GM23248 (cell line): ENCODE measurements at places on chromosomes 12 and 14.

DNA sequence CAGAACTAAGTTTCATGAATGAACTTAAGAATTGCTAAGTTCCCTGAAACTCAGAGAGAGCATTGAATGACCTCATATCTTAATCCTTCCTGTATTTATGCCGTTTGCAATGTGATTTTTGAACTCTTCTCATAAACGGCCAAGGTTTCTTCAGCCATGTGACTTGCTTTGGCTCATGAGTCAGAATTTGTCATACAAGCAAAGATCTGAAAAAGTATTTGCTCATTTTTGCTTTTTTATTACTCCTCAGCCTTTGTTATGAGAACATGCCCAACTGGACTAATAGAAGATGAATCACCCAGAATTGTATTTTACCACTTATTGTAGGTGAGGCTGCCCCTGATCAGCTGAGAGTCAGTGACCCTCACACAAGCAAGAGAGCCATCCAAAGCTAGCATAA lies 693.8 kb downstream of the BCL11B start:
- DNase-seq: peak; percentile 18

- DNase-seq: no peak
Measured at GRCh38 chr14:73797543-73798265, 53.9 kb upstream of the PTGR2 start.

GRCh38 chr12:52837781-52838608 lies 3.9 kb upstream of the KRT79 start:
- no peak for DNase-seq

DNA sequence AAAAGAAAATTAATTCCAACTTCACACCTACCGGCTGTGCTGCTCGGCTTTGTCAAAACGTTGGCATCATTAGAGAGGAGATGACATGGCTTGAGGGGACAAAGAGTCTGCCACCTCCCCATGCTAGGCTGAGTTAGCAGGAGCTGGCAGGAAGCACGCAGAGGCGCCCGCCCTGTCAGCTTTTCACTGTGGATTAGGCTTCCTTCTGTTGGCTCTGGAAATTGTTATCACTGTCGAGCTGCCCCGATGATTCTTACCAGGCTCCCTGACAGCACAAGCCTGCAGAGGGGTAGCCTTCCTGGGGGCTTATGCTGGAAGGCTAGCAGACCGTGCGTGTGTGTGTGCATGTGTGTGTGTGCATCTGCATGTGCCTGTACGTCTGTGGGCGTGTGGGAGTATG lies 490.9 kb upstream of the TBX3 start:
- DNase-seq: no peak

- DNase-seq: peak; percentile 36
Measured at GRCh38 chr14:24147761-24148428, 597 bp downstream of the RNF31 start.

- peak; percentile 90 for DNase-seq
Measured at GRCh38 chr12:53267999-53268629, at the start of gene ESPL1. TSS of gene ESPL1 (plus strand) at chr12:53268299. CDS start at chr12:53268767, 468 bp downstream.
